ENCODE measurements at places on chromosomes 1 and 21.

DNA sequence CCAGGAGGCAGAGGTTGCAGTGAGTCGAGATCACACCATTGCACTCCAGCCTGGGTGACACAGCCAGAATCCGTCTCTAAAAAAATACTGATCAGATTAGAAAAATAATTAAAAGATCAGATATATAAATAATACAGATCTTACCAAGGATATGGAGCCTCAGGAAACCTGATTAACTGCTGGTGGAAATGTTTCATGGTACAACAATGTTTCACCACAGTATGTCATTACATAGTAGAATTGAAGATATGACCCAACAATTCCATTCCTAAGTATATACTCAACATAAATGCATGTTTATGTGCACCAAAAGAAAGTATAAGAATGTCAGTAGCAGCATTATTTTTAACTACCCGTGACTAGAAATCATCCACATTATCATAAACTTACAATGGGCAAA is 41.7 kb downstream of the CD53 start:
- no peak for DNase-seq

- no peak for DNase-seq
These were observed 71.1 kb upstream of the EXO1 start for GRCh38 chr1:241776911-241777310.

- no peak for DNase-seq
These were observed 1.2 kb downstream of the NHLH2 start for GRCh38 chr1:115839679-115840237.

DNA sequence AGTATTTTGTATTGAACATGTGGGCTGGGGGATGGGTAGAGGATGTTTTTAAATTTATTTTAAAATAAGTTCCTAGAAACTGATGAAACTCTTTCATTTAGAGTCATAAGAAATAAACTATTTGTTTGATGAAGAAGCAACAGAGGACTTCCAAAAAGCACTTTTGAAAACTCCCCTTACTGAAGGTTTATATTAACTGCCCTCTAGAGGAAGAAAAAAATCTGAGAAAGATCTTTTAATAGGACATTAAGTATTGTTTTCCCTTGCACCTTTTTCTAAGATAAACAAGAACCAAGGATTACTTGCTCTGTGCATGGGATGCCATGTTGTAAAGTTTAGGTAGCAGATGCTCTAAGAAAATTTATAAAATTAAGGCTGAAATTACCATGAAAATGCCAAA is 14.1 kb downstream of the DISP1 start:
- DNase-seq: no peak

GRCh38 chr1:109131059-109131458 is 17.1 kb downstream of the ELAPOR1 start:
- no peak for DNase-seq

- peak; percentile 40 for DNase-seq
These were observed 3.7 kb downstream of the MATN1 start for GRCh38 chr1:30719406-30720270.

DNA sequence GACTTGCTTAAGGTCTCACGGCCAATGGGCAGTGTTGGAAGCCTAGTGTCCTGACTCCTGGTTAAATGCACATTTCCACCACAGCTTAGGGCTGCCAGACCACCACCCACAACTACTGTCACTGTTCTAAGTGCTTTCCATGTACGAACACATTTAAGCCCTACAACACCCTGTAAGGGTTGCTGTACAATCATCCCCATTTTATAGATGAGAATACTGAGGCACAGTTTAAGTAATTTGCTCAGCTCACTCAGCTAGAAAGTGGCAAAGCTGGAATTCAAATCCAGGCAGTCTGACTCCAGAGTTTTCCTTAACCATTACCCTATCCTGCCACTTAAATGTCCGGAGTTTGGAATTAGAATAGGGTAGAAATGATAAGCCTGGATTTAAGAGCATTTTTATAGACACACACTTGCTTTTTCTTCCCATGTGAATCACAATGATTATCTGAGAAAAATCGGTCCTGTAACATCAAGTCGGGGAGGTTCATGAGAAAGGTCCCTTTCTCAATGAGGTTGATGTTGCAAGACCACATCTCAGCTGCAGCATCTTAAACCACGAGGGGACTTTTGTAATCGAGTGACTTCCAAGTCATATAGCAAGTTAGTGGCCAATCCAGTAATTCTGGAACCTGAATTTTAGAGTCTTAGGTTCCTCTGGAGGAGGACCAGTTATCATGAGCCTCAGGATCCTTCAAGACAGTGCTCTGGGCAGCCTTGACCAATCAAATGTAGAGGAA is 8.6 kb downstream of the E2F2 start:
- no peak for DNase-seq

- DNase-seq: peak; percentile 89
These were observed 298.9 kb downstream of the DSCAM start for GRCh38 chr21:40547906-40548513.

- DNase-seq: no peak
These were observed 124.2 kb downstream of the LIPI start for GRCh38 chr21:14086553-14086952.

- DNase-seq: no peak
These were observed 47.7 kb downstream of the CDCP2 start for GRCh38 chr1:54105080-54105479.

DNA sequence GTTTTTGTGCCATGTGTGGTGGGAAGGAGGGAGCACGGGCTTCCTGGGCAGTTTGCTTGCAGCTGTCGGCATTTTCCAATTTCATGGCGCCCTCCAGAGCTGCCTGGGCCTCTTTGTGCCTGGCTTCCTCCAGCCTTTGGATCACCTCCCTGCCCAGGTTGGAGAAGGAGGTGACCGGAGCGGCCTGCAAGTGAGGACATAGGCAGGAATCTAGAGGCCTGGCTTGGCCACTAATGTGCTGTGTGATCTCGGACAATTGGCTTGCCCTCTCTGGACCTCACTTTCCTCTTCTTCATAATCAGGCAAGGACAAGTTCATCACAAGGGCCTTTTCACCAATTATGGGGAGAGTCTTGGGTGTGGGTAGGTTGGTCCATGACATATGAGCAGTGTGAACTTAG is 245.1 kb downstream of the MATN1 start:
- DNase-seq: no peak

DNA sequence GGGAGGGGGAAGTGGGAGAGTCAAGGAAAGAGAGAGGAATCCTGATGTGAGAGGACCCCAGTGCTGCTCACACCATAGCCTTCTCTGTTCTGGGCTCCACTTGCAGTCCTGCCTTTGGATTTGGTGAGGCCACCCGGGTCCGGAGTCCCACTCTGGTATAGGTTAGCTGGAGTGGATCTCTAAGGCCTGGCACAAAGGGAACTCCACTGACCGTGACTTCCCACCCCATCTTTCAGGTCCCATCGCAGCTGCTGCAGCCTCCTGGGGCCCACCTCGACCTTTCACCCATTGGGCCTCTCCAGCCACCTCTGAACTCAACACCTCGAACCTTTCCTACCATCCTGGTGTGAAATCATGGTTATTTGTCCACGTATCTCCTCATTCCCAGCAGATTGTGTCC is 324.4 kb downstream of the MATN1 start:
- DNase-seq: no peak

- DNase-seq: peak; percentile 89
These were observed 116.7 kb downstream of the LACTBL1 start for GRCh38 chr1:22855668-22856606.

GRCh38 chr1:153945131-153945794 is 1.3 kb downstream of the DENND4B start:
- DNase-seq: no peak

- DNase-seq: no peak
These were observed 32.3 kb upstream of the ETS2 start for GRCh38 chr21:38773099-38774061.

DNA sequence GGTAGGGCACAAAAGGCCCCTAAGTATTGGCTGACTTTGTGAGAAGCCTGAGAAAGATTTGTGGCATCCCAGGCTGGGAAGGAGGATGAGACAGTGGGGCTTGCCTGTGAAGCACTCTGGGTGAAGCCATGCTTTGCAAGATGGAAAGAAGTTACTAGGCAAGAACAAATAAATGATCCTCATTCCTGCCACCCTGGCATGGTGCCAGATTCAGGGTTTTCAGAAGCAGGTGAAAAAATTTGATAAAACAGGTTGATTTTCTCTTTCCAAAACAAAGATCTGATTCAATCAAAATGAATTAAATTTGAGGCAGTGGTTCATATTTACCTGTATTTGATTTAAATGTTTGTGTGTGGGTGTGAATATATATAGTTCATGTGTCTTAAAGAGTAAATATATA is 386.9 kb upstream of the PROX1 start:
- no peak for DNase-seq

- no peak for DNase-seq
These were observed 7.5 kb upstream of the TTC22 start for GRCh38 chr1:54808443-54809207.

GRCh38 chr1:81700728-81701470 is 99.8 kb upstream of the ADGRL2 start:
- DNase-seq: no peak

DNA sequence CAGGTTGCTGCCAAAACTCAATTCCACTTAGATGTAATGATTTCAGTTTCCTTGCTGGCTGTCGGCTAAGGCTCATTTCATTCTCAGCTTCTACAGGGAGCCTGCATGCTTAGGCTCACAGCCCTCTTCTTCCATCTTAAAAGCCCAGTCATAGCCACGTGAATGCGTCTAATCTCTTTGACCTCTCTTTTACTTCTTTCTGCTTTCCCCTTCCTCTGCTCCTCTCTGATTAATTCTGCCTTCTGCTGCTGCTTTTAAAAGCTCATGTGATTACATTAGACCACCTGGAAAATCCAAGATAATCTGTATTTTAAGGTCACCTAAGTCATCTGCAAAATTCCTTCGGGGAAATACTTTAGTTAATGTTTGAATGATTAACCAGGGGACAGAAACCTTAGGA is 812.8 kb upstream of the BRINP3 start:
- DNase-seq: peak; percentile 60

- peak; percentile 10 for DNase-seq
These were observed 23.2 kb downstream of the CD1D start for GRCh38 chr1:158203693-158204457.

- no peak for DNase-seq
These were observed 190.8 kb downstream of the DYRK1A start for GRCh38 chr21:37557261-37557950.

DNA sequence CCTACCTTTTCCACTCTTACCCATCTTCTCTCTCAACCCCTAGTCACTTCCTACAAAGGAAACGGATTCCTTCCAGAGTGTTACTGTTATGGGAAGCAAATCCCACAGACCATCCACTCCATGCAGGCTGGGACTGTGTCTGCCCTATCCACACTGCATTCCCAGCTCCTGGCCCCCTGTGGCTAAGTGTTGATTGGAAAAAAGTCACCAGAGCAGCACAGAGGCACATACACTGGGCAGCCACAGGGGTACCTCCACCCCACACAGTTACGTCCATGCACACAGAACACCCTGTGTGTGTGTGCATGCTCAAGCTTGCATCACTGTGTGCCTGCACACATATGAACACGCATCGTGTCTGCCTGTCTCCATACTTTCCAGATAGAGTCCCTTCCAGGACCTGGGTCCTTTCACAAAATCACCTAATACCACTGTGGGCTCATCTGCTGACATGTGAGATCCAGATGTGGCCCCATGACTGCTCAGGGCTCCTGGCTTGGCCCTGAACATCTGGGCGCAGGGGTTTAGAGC is 4.2 kb upstream of the SERINC2 start:
- no peak for DNase-seq

DNA sequence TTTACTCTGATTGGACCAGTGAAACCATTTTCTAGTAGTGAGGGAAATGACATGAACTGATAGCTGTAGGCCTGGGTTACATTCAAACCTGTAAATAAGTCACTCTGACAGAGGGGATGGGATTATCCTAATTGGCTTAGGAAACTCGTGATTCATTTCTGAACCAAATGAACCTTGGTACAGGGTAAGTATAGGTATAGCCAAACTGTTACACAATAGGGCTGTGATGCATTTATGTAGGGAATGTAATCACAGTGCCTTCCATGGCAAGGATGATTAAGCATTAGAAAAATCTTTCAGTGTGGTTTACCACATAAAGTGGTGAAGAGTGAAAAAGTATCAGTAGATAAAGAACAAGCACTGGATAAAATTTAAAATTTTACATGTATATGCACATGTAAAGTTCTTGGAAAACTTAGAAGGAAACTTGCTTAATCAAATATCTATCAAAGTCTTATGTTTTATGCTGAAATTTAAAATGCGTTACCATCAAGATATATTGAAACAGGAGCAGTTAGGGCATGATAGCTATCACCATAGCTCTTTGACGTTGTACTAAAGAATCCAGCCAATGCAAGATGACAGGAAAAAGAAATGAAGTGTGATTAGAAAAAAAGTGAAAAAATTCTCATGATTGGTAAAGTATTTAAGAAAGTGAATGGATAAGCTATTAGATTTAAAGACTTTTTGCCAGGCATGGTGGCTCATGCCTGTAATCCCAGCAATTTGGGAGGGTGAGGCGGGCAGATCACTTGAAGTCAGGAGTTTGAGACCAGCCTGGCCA is 63.0 kb downstream of the RABGAP1L start:
- DNase-seq: no peak

- DNase-seq: no peak
These were observed 50.6 kb upstream of the LAPTM5 start for GRCh38 chr1:30808067-30808662.

- no peak for DNase-seq
These were observed 301.9 kb downstream of the NPHP4 start for GRCh38 chr1:5690291-5690690.

DNA sequence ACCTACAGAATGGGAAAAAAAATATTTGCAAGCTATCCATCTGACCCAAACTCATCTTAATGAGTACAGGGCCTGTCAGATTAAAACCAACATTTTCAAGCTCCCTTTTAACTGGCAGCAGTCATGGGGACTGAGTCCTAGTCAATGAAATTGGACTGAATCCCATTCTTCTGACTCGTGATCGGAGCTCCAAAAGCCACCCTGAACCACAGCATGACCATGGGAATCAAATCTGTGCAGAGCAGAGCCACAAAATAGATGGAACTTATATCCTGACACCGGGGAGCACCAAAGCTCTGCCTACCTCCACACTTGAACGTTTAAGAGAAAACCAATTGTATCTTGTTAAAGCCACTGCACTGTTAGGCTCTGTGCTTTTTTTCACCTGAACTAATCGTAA is 5.0 kb upstream of the RWDD3 start:
- no peak for DNase-seq

DNA sequence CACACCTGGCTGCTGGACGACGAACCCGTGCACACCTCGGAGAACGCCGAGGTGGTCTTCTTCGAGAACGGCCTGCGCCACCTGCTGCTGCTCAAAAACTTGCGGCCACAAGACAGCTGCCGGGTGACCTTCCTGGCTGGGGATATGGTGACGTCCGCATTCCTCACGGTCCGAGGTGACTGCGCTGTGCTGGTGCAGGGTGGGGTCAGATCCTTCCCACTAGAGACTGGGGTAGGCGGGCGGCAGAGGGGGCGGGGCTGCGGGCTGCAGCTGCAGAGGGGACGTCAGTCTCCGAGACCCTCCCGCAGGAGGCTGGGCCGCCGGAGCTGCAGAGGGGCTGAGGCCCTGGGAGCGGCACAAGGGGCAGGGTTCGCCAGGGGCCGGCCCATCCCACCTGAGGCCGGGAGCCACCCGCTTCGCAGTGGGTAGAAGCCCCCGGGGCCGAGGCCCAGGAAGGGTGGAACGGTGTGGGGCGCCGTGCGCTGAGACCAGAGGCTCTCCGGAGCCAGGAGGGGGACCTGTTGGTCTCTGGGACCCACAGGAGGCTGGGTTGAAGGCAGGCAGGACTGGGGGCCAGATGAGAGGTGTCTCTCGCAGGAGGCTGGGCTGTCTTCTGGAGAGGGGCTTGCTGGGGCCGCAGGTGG is 90.6 kb downstream of the TRIM11 start:
- no peak for DNase-seq

Data from NCI-H524 (cell line).